Uterus (tissue), 4 donors: ENCODE measurements at places on chromosomes 3 and 15.

DNA sequence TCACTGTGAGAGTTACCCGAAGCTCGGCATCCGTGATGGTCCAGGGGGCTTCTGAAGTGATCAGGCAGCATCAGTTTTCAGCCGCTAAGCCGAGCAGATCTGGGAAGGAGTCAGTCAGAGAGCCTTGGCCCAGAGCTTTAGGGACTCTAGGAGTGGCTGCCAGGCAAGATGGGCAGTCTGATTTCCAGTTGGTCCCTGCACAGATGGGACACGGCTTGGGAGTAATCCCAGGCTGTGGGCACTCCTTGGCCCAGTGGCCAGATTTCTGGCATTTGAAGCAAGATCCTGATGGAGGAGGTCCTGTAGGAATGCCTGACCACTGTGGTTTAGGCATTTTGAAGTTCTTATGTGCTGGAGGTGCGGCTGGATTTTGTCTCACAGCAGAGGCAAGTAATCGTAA is 10.5 kb upstream of the IP6K2 start:
- DNase-seq, result no peak

DNA sequence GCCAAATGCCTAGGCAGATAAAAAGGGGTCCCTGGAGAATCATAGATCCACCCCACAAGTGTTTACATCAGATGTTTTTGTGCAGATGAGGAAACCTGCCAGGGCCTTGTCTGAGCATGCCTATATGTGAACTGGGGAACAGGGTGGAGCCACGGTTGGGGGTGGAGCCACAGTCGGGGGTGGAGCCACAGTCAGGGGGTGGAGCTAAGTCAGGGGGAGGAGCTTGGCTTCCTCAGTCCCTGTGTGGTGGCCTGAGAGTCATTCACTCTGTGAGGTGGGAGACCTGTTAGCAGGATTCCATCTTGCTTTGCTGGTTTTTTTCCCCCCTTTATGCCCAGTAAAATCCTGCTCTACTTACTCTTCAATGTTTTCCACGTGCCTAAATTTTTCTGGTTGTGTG is 57.8 kb upstream of the TGFBR2 start:
- DNase-seq, result no peak

GRCh38 chr3:105615814-105616213 is 249.1 kb downstream of the ALCAM start:
- DNase-seq, result no peak

- DNase-seq, result no peak
These were observed 42.5 kb downstream of the CHCHD4 start for GRCh38 chr3:14082108-14082657.

DNA sequence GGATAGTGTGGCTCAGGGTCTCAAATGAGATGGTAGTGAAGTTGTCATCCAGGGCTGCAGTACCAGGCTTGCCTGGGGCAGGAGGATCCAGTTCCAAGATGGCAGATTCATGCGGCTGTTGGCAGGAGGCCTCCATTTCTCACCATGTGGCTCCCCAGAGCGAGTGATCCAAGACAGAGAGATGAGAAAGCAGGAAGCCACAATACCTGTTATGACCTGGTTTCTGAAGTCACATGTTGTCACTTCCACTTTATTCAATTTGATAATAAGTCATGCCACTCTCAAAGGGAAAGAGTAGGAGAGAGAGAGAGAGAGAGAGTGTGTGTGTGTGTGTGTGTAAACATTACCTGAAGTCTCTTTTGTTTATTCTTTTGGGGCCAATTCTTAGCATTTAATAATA is 30.1 kb downstream of the TMOD2 start:
- DNase-seq, result no peak

DNA sequence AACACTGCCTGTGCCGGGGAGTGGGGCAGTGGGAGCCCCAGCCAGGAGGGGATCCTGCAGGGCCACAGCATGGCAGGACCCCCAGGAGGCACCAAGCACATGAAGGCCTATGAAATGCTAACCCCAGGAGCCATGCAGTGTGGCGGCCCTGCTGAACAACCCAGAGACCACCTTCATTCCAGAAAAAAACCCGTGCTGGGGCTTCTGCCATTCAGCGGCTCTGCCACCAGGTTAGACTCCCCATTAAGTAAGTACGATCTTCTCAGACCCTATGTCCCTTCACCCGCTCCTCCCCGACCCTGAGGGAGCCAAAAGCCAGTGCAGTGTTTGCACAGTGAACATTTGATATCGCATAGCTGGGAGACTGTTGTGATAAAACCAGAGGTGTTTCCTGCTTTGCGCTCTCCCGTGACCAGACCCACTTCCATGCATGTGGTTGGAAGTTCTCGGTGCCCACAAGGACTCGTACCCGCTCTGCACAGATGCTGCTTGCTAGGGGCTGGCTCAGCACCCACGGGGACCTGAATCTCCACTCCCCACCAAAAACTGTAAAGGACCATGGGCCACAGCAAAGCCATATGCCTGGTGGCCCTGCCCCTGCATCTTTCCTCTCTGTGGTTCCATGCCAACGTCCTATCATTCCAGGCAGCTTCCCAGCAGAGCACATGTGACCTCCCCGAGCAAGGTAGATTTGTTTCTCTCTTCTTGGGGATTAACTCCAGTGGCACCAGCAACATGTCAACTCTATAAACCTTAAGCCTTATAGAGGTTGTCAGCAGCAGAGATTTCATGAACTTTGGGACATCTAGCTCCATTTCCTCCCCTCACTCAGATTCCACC is 5.3 kb downstream of the PLA2G4D start:
- no peak for DNase-seq

DNA sequence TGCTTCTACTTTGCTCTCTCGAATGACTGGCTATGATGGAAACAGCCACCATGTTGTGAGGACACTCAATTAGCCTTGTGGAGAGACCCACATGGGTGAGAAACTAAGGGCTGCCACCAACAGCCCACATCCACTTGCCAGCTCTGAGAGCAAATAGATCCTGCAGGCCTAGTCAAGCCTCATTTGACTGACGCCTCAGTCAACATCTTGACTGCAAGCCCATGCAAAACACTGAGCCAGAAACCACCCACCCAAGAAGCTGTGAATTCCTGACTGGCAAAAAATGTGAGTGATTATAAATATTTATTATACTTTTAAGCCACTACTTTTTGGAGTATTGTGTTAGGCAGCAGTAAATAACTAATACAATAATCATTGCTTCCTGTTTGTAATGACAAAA is 58.4 kb downstream of the NOX5 start:
- no peak for DNase-seq

GRCh38 chr3:20064796-20065564 is 24.7 kb downstream of the KAT2B start:
- DNase-seq, result no peak

DNA sequence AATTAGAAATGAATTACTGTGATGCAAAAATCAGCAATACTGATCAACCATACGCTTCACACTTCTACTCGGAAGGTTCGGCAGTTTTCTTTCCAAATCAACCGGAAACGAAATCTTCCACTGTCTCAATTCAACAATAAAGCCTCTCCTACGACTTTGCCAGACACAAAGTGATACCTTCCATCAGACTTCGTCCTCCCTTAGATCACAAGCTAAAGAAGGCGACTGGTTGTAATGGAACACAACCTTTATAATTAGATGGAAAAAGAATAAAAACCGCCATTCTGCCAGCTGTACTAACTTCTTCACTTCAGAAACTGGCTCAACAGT is 618 bp downstream of the PARL start:
- DNase-seq, result no peak

GRCh38 chr3:179991883-179992282 is 44.9 kb downstream of the PEX5L start:
- DNase-seq, result no peak

- no peak for DNase-seq
These were observed 300.2 kb upstream of the CNTN6 start for GRCh38 chr3:792630-793029.

- no peak for DNase-seq
These were observed 350.0 kb upstream of the BCHE start for GRCh38 chr3:166187237-166187636.

DNA sequence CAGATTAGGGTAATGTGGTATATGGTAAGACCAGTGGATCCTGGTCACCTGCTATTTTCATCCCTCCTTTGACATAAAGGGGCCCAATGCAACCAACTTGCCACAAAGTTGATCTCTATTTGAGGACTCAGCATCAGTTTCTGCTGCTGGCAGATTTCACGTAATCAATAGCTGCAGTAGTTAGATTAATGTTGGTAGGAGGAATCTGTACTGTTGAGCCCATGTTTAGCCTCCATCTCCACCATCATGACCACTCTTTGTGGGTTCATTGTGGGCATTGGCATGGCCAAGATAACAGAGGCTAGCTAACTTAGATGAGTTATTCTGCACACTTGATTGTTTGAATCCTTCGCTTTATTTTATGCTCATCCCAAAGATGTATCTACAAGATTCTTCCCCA is 29.9 kb downstream of the CGGBP1 start:
- no peak for DNase-seq

GRCh38 chr15:73464602-73465001 is 21.6 kb downstream of the REC114 start:
- no peak for DNase-seq
